ENCODE measurements at places on chromosomes 11 and 22. TPM values are rescaled to one million over a fixed set of nuclear protein-coding genes. Genes with fewer than 3 reads are reported as not detected.

DNA sequence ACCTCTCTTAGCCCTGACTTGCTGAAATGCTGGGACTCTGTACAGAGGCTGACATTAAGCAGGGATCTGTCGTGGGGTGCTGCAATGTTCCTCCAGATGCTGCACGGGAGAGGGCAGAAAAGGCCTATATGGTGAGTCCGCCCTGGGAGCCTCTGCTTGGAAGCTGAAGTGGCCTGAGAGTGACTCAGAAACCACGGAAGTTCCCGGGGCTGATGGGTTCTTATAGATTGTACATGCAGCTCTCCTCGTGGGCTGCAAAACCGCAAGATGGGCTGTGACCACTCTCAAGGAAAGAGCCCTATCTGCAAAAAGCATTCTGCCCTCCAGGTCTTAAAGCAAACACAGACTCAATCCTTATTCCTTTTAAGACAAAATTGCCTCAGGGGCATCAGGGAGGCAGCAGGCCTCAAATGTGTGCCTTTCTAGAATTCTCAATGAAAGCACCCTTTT is 5.8 kb upstream of the SLC43A3 start:
- DNase-seq, result no peak

GRCh38 chr11:74085542-74085892 is 76.6 kb upstream of the UCP3 start:
- DNase-seq, result no peak

DNA sequence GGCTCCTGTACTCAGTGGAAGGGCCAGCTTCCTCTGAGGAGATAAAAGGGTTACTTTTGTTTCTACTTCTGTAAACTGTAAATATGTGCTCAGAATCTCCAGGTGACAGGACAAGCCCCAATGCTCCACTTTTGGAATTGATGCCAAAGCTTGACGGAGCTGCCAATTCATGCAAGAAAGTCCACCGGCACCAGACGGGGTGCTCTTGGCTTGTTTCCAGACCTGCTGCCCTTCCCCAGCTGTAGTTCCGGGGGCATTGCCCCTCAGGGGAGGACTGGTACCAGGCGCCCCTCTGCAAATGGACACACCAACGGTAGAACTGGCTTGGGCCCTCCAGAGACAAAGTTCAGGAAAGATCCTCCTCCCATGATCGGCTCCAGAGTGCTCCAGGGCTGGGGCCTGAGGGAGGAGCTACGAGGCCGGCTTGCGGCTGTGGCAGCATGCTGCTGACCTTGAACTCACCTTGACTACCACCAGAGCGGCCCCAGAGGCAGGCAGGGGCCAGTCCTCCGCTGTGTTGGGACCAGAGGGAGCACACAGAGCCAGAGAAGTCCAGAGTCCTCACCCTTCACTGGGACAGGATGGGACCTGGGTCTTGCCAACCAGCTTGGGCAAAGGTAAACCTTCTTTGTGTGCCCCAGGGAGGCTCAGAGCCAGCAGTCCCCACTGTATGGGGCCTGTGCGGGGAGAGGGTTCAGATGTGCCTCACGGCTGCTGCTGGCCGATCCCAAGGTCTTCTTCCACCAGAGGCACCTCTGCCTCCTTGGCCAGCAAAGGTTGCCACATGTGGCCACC is 17.8 kb upstream of the OAF start:
- no peak for DNase-seq

- DNase-seq, result no peak
Measured at GRCh38 chr11:47591764-47592163, 2.4 kb downstream of the C1QTNF4 start.

GRCh38 chr22:26651815-26652214 is 5.6 kb upstream of the MIAT start:
- DNase-seq, result no peak

DNA sequence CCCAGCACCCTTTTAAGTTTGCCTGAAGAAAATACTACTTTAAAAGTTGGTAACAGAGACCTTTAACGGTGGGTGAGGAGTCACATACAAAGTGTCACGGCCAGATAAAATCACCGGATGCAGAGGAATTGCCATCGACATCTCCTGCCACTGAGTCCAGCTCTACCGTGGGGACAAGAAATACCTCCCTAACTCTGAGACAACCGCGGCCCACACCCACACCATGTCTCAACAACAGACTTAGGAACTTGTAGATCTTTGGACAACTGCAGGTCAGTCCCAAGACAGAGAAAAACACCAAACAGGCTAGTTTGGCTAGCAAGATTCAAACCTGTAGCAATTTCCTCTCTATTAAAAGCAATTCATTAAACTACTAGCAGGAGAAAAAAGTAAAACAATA is 669 bp downstream of the ETS1 start:
- no peak for DNase-seq

GRCh38 chr22:39115977-39116621 is 19.1 kb downstream of the APOBEC3H start:
- no peak for DNase-seq

Gene MOV10L1
- total RNA-seq, result not detected

GRCh38 chr22:48953830-48954229 is 873.8 kb downstream of the BRD1 start:
- no peak for DNase-seq

- DNase-seq, result no peak
Measured at GRCh38 chr22:35695202-35695601, 22.5 kb upstream of the APOL5 start.

DNA sequence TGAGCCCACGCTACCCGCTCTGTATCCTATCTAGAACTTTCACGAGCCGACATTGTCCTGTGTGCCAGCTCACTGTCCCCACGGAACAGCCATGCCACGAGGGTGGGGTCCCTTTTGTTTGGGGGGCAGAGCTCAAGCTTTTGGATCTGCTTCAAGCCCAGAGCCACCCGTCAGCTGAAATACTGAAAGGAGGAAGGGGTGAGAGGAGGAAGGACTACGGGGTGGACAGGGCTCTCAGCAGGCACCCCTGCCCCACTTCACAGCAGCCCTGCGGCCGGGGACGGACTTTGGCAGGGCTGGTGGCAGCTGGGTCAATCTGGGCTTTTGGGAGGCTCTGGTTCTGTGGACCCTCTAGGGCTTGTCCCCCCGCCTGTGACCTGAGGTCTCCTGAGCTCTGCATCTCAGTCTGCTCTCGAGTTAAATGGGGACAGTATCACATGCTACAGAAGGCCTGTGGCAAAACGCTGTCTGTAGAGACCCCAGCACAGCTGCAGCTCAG is 30.0 kb upstream of the MUC5AC start:
- DNase-seq, result no peak

Gene SYT7
- 18.8 TPM for total RNA-seq

GRCh38 chr11:5204787-5205186 is 4.3 kb upstream of the OR51V1 start:
- DNase-seq, result no peak

Gene PARVG
- total RNA-seq, result 1.1 TPM

DNA sequence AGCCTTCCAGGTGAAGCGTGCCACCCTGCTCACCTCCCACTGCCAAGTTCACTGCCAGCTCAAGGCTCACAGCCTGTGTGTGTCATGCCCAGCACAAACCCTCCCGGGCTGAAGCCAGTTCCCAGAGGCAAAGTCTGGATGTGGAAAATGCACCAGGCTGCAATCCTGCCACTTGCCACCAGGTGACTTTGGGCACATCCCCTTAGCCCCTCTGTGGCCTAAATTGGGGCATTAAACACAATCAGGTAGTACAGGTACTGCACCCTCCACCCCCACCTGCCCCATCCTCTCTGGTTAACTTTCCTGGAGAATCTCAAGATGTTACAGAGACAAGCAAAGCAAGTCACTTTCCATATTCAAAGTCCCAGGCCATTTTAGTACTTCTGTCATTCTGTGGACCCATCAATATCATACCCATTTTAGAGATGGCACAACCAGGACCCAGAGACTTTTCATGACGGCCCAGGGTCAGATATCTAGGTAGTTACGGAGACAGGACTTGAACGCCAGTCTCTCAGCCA is 1.8 kb upstream of the RASD2 start:
- no peak for DNase-seq

DNA sequence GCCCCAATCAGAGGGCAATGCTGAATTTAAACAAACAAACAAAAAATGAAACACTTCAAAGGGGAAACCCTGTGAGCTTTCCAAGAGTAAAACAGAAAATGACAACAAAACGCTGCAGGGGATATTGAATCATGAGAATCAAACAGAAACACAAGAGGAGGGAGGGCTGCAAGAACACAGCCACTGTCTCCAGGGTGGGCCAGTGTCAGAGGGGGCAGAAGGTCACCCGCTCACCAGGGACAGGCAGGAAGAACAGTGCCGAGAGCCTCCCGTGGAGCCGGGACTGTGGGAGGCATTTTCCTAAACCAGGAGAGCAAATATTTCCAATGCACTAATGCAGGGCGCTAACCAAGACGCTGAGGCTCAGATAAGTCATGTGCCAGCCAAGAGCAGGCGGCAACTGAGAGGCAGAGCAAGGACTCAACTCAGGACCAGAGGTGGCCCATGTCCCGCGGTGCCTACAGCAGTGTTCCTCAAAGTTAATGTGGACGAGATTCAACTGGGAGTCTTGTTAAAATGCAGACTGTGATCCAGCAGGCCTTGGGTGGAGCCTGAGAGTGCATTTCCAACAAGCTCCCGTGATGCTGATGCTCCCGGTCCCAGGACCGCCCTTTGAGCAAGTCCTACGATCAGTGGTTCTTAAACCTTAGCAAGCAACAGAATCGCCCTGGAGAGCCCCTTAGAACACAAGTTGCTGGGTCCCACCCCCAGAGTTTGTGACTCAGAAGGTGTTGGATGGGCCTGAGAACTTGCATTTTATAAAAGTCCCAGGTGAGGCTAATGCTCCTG is 197.2 kb downstream of the TENM4 start:
- no peak for DNase-seq

DNA sequence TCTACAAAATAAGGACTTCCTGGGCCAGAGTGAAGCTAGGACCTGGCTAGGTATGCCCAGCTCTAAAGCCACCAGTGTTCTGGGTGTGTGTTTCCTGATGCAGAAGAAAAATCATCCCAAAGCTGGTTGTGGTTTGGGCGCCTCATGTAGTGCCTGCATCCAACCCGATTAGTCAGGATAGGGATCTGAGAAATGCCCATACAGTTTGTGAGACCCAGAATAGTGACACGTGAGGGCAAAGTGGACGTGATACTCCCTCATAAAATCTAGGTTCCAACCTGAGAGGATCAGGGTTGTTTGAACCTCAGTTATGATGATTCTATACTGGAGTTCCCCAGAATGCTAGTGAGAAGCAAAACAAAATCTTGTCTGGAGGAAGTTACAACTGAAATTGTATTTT is 238.4 kb downstream of the TBC1D22A start:
- no peak for DNase-seq

GRCh38 chr11:95241681-95242081 is 10.7 kb upstream of the SESN3 start:
- no peak for DNase-seq

DNA sequence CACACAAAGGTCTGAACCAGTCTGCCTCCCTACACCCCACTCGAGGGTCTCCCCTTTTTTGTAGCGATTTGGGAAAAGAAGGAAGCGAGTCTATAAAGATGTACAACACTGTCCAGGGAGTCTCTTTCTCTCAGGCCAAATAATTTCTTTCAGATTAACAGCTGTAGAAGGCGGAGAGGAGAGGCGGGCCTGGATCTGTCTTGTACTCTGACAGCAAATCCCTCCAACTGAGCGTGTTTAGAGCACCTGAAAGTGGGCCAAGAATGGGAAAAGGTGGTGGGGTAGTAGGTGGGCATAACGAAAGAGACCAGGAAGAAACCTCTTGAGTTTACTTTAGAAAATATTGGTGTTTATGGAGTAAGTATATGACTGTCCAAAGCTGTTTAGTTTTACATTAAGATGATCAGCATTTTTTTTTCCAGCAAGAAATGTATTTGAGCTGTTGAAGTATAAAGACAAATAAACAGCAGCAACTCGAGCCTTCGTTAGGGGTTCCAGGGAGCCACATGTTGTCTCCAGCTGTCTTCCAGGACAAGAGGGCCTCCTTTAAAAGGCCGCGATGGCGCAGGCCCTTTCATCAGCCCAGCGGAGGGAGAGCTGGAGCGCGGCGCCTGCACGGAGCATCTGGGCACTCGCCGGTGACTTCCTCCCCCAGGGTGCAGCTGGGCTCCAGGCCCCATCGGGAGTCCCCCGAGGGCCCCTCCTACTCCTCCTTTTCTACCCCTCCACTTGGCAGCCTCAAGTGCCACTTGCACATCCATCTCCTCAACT is 34.9 kb downstream of the SCUBE1 start:
- no peak for DNase-seq

DNA sequence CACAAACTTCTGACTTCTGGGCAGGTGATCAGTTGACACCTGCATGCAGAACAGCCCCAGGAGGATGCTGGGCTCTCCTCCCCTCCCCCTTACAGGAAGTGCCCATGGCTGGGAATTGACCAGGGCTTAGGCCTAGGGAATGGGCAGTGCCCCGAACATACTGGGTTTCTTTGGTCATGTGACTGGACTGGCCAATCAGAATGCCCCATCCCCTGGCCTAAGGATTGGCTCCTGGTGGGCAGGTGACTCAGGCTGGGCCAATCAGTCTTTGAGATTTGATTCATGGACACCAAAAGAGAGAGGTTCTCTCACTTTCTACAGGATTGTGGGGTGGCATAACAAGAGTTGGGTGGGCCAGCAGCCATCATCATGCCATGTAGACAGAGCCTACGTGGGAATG is 37.1 kb downstream of the MCM5 start:
- no peak for DNase-seq

Gene PARVA
- total RNA-seq, result 62.8 TPM

GRCh38 chr22:45572444-45572843 is 69.8 kb downstream of the FBLN1 start:
- no peak for DNase-seq

DNA sequence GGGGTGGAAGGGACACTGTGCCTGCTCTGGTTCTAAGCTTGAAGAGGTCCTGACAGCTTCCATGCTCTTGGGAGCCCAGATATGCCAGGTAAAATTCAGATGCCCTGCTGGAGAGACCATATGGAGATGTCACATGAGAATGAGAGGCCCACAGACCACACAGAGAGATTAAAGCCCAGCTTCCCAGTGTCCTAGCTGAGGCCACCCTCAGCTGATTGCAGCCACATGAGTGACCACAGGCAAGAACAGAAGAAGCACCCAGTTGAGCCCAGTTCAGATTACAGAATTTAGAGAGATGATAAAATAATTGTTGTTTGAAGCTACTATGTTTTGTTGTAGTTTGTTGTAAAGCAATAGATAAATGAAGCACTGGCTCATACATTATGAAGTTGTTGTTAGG is 14.4 kb upstream of the PVALB start:
- no peak for DNase-seq

DNA sequence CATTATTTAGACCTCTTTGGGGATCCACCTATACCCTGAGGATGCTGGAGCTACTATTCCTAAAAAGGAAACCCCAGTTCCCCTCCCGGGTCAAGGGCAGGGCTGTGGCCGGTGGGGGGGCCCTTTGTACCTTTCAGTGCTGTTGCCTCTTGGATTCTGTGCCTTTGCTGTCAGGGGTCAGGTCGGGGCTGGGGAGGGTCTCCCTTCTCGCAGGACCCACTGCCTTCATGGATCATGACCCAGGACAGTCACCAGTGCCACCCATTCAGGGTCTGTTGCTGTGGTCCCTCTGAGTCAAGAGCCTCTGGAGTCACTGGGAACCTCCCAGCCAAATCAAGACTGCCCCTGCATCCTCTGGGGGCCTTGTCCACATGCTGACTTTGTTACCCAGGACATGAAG is 78.1 kb upstream of the CCND1 start:
- DNase-seq, result no peak

- no peak for DNase-seq
Measured at GRCh38 chr11:561148-562003, 606 bp downstream of the RASSF7 start.

GRCh38 chr11:61022311-61023085 is 51.0 kb downstream of the CD6 start:
- DNase-seq, result no peak

Gene MS4A1
- total RNA-seq, result not detected
